ENCODE measurements at places on chromosomes 16 and 17.

DNA sequence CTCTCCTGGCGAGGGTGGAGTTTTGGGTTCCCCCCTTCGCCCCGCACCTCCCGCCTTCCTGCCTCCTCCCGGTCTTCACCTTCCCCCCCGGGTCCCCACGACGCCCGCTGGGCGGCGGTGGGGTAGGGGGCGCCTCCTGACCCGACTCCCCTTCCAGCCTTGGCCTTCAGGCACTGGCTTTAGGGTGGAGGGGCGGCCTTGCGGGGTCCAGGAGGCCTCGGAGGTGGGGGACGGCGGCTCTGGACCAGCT, 2.4 kb downstream of the SLC16A3 start:
- DNase-seq, result no peak

DNA sequence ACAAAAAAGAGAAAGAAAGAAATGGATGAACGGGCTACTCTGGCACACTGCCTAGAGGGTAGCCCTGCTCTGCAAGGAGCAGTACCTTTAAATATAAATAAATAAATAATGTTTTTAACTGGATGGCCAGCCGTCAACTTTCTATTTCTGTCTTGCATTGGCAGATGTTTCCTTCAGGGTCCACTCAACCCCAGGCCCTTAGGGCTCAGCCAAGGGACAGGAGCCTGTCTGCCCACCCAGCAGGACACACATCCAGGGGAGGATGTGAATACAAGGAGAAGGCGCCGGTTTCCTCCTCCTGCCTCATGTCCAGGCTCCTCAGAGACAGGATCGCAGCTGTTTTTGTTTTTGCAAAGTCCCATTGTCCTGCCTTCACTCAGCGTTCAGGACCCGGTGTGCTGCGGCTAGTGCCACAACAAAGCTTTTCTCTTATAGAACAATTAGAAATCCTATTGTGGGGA, 22.6 kb downstream of the TTYH2 start:
- DNase-seq, result no peak

DNA sequence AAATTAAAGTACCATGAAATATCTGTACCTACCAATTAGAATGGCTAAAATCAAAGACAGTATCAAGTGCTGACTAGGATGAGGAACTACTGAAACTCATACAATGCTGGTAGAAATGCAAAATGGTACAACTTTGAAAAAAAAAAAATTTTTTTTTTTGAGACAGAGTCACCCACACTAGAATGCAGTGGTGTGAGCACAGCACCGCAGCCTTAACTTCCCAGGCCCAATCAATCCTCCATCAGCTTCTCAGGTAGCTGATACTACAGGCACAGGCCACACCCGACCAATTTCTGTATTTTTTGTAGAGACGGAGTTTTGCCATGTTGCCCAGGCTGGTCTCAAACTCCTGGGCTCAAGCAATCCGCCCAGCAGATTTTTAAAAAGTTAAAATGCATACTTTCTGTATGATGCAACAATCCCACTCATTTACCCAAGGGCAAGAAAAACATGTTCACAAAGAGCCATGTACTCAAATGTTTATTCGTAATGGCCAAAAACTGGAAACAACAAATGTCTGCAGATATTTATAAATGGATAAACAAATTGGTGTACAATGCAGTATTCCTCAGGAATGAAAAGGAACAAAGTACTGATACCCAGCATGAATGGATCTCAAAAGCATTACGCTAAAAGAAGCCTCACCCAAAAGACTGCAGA, 8.7 kb downstream of the SMURF2 start:
- no peak for DNase-seq

GRCh38 chr17:19248151-19248927, 11.2 kb downstream of the EPN2 start:
- no peak for DNase-seq

DNA sequence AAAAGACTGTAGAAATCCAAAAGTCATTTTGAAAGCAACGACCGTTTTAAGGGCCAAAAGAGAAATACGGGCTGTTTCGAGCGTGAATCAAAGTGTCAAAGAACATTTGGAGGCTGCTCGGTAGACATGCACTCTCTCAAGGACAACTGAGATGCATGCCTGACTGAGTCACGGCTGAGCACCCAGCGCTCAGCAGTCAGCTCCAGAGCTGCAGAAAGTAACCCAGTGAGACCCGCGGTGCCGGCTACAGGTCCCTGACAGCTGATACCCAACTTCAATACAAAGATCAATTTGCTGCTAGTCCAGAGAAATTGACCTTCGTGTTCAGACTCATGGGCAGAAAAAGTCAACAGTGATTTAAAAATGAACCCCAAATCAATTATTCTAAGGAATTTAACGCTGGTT, 214.9 kb downstream of the STX8 start:
- DNase-seq, result no peak

GRCh38 chr16:25747160-25747758, 55.5 kb downstream of the HS3ST4 start:
- DNase-seq, result no peak

DNA sequence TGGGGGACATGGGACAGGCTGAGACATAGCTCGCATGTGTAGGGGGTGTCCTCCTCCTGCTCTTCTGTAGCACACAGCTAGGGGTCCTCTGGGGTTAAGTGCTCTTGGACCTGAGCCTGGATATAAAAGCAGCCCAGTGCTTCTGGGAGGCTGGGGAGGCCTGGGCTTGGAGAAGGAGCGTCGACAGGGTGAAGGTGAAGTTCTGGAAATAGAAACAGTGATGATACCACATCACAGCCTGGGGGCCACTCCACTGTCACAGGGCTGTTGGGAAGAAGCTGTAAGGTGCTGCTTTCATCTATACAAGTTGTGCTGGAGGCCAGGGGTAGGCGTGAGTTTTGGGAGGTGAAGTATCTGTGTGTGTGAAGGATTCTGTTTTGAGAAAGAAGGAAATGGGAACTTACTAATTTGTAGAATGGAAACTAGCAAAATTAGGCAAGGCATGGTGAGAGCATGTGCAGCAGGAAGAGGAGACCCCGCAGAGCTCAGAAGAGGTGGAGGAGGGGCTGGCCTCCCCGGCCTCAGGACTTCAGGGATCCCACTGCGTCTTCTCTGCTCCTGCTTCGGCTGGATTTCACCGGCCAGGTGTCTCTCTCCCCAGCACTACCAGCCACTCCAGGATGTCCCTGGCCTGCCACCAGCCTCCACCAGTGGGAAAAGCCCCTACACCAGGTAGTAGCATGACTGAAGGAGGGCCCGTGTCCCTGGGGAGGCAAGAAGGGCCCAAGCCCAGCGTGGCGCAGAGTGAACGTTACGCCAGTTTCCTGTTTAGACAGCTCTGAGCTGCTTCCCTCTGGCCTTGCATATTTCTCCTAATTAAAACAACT, 19.4 kb downstream of the PLCG2 start:
- peak; percentile 79 for DNase-seq

DNA sequence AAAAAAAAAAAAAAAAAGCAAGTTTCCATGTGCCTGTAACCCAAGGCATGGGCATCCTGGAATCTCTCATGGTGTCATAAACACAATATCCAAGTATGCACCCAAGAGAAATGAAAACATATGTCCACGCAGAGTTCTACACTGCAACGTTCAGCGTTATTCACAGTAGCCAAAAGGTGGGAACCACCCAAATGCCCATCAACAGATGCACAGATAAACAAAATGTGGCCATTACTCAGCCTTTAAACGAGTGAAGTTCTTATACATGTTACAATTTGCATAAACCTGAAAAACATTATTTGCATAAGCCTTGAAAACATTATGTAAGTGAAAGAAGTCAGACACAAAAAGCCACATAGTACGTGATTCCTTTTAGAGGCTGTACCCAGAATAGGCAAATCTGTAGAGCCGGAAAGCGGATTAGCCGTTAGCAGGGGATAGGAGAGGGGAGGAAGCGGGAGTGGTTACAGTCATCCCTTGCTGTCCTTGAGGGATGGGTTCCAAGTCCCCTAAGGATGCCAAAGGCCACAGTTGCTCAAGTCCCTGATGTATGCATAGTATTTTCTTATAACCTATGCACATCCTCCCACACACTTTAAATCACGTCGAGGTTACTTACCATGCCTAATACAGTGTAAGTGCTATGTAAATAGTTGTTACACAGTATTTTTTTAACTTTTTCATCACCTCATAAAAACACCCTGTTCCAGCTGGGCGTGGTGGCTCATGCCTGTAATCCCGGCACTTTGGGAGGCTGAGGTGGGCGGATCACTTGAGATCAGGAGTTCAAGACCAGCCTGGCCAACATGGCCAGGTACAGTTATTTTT, 47.3 kb upstream of the DNAH17 start:
- no peak for DNase-seq

GRCh38 chr16:2170080-2170479, 14.5 kb downstream of the TRAF7 start:
- no peak for DNase-seq

DNA sequence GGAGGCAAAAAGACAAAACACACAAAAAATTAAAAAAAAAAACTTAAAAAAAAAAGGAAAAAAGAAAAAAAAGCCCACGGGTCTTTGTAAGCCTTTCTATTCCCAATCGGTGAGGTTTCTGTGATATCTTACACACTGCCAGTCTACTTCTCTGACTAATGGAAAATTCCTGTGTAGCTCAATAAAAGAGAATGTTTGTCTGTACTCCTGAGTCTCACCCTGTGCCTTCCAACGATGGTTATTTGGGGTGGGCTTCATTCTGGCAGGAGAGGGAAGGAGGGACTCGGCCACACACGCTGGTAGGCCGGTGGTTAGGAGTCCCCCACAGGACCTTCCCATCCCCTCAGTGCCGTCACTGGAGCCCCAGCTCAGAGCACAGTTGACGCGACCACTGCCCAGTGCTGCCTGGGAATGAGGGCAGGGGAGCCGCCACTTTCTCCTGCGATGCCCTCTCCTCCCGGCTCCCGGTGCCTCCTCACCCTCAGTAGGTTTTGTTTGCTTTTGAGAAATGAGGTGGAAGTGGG, 68.0 kb downstream of the AMFR start:
- peak; percentile 36 for DNase-seq

GRCh38 chr17:80034791-80035686, 633 bp downstream of the TBC1D16 start:
- DNase-seq, result peak; percentile 54

- DNase-seq, result no peak
Measured at GRCh38 chr17:49015924-49016774, 19.0 kb downstream of the IGF2BP1 start.

DNA sequence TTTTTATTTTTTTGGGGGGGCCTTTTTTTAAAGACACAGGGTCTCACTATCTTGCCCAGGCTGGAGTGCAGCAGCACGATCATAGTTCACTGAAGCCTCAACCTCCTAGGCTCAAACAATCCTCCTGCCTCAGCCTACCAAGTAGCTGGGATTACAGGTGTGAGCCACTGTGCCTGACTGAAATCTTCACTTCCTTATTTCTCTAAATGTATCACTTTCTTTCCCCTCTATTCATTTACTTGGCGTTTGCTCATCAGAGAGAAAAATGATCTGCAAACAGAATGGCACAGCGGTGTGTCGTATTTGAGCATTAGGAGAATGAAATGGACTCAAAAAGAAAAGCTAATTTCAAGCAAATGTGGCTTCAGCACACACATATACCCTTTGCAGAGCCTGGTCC, 44.3 kb upstream of the CDH5 start:
- no peak for DNase-seq

- DNase-seq, result no peak
Measured at GRCh38 chr16:48067388-48067787, 88.4 kb downstream of the ABCC12 start.

- no peak for DNase-seq
Measured at GRCh38 chr16:57666353-57667047, 1.6 kb upstream of the ADGRG3 start.

- DNase-seq, result no peak
Measured at GRCh38 chr17:19401321-19402010, 9.6 kb upstream of the RNF112 start.

GRCh38 chr17:77247609-77248008, 106.8 kb downstream of the SEC14L1 start:
- DNase-seq, result no peak

DNA sequence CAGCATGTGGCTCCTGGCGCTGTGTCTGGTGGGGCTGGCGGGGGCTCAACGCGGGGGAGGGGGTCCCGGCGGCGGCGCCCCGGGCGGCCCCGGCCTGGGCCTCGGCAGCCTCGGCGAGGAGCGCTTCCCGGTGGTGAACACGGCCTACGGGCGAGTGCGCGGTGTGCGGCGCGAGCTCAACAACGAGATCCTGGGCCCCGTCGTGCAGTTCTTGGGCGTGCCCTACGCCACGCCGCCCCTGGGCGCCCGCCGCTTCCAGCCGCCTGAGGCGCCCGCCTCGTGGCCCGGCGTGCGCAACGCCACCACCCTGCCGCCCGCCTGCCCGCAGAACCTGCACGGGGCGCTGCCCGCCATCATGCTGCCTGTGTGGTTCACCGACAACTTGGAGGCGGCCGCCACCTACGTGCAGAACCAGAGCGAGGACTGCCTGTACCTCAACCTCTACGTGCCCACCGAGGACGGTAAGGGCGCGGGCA, 645 bp downstream of the NLGN2 start:
- no peak for DNase-seq

DNA sequence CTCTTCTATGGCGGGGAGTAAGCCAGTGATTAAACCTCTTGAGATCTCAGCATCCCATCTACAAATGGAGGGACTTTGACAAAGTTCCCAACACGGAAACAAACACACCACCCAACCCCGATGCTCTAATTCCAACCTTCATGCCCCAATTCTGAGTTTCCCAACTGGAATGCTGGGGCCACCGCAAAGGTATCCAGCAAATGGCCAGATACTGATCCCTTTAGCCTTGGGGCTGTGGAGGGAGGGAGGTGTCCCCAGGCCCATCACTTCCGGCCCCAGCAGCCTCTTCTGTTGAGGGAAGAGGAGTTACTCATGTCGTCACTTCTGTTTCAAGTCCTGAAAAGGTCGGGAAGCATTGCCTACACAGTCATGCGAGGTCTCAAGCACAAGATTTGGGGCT, 154.8 kb upstream of the RPH3AL start:
- no peak for DNase-seq

DNA sequence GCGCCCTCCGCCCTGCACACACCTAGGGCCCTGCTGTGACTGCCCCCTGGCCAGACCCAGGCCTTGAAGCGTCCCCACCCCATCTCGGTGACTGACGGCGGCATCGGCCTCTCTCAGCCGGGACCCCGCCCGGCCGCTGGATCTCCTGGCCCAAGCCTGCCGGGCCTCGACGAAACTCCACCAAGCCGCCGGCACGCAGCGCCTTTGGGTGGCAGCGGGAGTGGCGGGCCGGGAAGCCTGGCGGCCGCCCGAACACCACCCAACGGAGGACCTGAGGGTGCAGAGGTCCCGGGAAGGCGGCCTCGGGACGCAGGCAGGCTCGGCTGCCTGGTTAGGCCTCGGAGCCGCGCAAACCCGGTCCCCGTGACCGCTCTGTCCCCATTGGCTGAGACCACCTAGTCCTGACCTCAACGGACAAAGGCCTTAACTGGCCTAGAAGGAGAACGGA, 12.0 kb upstream of the TMEM97 start:
- no peak for DNase-seq

DNA sequence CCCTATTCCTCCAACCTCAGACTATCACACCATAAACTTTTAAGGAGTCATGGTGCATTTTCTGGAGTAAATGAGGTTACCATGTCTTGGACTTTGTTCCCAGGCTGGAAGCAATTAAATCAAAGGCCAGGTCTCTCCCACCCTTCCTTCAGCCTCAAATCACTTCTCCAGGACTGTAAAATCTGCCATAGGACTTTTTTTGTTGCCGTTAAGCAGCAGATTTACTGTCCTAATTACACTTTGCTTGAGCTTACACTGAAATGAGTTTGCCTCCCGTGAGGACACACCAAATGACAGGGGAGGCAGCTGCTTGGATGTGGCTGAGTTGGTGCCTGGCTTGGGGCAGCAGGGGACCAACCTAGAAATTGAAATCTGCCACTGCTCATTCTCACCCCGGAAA, 14.7 kb downstream of the DCAKD start:
- DNase-seq, result no peak

- DNase-seq, result no peak
Measured at GRCh38 chr16:72072514-72073342, 9.7 kb downstream of the HPR start.

- DNase-seq, result peak; percentile 40
Measured at GRCh38 chr17:10316801-10317542, 55.8 kb downstream of the MYH13 start.
